ENCODE measurements at places on chromosomes 5 and 9.

GRCh38 chr9:87816036-87816435, 66.6 kb upstream of the SPATA31E1 start:
- DNase-seq = no peak

- no peak for DNase-seq
Measured at GRCh38 chr9:135310134-135310533, 169.4 kb upstream of the PPP1R26 start.

DNA sequence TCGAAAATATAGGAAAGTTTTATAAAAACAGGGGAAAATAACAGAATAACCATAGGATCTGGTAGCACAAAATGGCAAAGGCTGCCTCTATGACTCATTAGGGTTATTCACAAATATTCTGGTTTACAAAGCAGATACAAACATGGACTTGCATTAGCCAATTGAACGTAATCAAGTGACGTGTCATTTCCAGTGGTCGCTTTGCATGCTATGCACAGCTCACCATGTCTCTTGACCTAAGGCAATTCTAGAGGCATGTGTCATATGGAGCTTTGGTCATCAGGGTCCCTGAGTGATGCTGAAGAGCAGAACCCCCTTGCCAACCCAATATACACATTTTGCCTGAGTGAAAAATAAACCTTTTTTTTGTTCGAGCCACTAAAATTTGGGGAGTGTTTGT, 158.8 kb downstream of the TMEM161B start:
- DNase-seq = no peak

- no peak for DNase-seq
Measured at GRCh38 chr5:172554562-172554961, 86.5 kb upstream of the NEURL1B start.

DNA sequence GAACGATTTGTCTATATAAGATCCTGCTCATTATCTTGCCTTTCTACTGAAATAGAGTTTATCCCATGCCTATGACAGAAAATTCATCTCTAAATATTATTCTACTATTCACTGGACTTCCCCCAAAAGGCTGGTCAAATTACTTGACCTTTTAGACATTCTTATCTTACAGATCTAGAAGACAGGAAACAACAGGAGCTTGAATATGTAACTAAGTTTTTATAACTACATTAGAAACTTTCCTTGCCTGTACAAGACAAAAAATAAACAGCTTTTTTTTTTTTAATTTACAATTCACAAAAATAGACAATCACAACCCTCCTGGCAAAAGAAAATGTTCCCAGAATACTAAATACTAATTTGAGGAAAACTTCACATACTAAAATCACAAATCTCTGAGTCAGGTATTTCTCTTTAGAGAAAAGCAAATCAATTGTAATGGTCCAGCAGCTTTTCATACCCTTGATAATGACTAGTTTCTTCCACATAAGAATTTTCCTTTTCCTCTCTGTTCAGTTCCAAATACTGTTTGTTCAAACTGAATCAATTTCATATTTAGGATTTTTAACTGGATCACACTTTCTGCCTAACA, 68.6 kb downstream of the MLLT3 start:
- no peak for DNase-seq

GRCh38 chr9:87068177-87068840, 121.0 kb upstream of the GAS1 start:
- DNase-seq = no peak

DNA sequence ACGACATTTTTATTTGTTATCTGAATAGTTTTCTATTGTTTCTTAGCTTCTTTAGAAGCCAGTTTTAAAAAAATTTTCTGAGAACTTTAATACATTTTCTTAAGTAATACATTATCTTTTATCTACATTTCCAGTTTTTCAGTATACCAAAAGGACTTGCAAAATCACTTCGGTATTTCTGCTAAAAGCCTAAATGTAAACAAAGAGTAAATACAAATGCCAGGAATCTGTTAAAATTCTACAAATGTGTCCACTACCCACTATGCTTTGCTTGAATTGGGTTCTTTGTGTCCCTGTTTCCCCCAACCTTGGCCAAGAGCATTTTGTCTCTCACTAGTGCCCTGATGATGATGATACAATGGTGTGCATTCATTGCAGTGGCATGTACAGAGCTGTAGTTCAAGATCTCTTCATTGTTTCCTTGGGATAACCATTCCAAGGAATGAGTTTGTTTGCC, 611.2 kb downstream of the NR2F1-AS1 start:
- no peak for DNase-seq

DNA sequence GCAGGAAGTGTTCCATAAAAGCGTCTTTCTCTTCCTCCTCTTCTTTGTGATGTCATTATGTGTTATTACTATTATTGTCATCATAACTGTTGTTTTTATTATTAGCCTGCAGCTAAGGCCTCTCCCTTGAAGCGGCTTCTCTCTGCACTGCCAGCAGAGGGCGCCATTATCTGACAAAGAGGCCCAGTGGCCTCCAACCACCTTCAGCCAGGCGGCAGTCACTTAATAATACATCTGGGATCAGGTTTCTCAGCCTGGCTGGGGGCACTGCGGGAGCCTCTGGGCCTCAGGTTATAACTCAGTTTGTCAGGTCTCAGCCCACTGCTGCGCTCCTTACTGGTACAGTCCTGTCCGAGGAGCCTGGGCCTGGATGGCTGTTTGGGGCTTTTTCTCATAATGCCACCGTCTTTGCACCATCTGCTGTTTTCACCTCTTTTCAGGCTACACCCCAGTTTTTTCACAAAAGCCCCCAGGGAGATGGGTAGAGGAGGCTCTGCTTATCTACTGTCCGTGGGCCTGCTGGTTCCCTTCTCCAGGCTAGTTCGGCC, 281.9 kb downstream of the NSG2 start:
- peak; percentile 86 for DNase-seq

- DNase-seq = no peak
Measured at GRCh38 chr9:90188656-90189055, 454.0 kb downstream of the DIRAS2 start.
